ENCODE measurements at places on chromosomes 6 and 20. TPM values are rescaled to one million over a fixed set of nuclear protein-coding genes. Genes with fewer than 3 reads are reported as not detected.

B3GAT2 gene
- 0.07 TPM for total RNA-seq

ENPP5 gene
- not detected for total RNA-seq

COX4I2 gene
- not detected for total RNA-seq

SLA2 gene
- total RNA-seq: not detected

CGAS gene
- 11.3 TPM for total RNA-seq

DEFB113 gene
- not detected for total RNA-seq

WFDC10B gene
- total RNA-seq: not detected

C20orf96 gene
- 3.2 TPM for total RNA-seq

SLC22A23 gene
- 5.8 TPM for total RNA-seq

ADTRP gene
- total RNA-seq: 7.7 TPM

TCF15 gene
- 0.13 TPM for total RNA-seq

MUC22 gene
- total RNA-seq: not detected

DUSP15 gene
- total RNA-seq: not detected

GPR63 gene
- total RNA-seq: under 0.01 TPM

KCNQ5 gene
- not detected for total RNA-seq

CEP250 gene
- total RNA-seq: 23.5 TPM

TAAR5 gene
- not detected for total RNA-seq

FBXO30 gene
- 24.1 TPM for total RNA-seq

KHDC1L gene
- not detected for total RNA-seq

SLC22A16 gene
- total RNA-seq: not detected

RAET1L gene
- total RNA-seq: not detected

NT5E gene
- total RNA-seq: 149 TPM

POLH gene
- 41.5 TPM for total RNA-seq

SMLR1 gene
- total RNA-seq: not detected

PSORS1C1 gene
- 2.0 TPM for total RNA-seq

BTNL2 gene
- total RNA-seq: not detected

SIRPB2 gene
- 0.79 TPM for total RNA-seq

MRS2 gene
- total RNA-seq: 35.0 TPM

LY86 gene
- not detected for total RNA-seq

SLC2A10 gene
- 9.3 TPM for total RNA-seq

C2 gene
- total RNA-seq: not detected

LTB gene
- total RNA-seq: 0.80 TPM

TOX2 gene
- total RNA-seq: 11.8 TPM

CCM2L gene
- 5.5 TPM for total RNA-seq

ANGPT4 gene
- total RNA-seq: not detected

ATAT1 gene
- 6.0 TPM for total RNA-seq

HEY2 gene
- 12.9 TPM for total RNA-seq

IL17A gene
- not detected for total RNA-seq

MCM3 gene
- total RNA-seq: 101 TPM

C20orf202 gene
- not detected for total RNA-seq

SYTL3 gene
- 0.65 TPM for total RNA-seq

KIAA1755 gene
- total RNA-seq: 0.14 TPM

TRAM2 gene
- total RNA-seq: 101 TPM

GABRR2 gene
- total RNA-seq: 0.27 TPM

OR2B2 gene
- not detected for total RNA-seq

PCK1 gene
- total RNA-seq: not detected

HCRTR2 gene
- not detected for total RNA-seq

RPS6KA2 gene
- total RNA-seq: 107 TPM

Data from thoracic aorta endothelial cell (primary cell).